ENCODE measurements at places on chromosomes 2 and 18.

DNA sequence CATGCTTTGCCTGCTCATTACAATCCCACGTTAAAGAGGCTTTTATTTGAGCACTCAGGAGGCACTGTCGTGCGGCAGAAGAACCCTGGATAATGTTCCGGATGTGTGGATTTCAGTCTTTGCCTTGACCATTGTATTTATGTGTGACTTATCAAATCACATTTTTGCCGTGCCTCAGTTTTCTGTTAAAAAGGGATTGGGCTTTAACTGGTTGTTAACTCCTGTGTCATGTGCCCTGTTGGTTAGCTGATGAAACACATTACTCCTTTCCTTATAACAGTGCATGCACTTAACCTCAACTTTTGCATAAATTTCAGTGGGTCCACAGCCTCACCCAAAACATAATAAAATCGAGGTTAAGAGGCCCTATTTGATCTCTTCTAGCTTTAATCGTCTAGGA is 52.7 kb downstream of the NAB1 start:
- no peak for DNase-seq

DNA sequence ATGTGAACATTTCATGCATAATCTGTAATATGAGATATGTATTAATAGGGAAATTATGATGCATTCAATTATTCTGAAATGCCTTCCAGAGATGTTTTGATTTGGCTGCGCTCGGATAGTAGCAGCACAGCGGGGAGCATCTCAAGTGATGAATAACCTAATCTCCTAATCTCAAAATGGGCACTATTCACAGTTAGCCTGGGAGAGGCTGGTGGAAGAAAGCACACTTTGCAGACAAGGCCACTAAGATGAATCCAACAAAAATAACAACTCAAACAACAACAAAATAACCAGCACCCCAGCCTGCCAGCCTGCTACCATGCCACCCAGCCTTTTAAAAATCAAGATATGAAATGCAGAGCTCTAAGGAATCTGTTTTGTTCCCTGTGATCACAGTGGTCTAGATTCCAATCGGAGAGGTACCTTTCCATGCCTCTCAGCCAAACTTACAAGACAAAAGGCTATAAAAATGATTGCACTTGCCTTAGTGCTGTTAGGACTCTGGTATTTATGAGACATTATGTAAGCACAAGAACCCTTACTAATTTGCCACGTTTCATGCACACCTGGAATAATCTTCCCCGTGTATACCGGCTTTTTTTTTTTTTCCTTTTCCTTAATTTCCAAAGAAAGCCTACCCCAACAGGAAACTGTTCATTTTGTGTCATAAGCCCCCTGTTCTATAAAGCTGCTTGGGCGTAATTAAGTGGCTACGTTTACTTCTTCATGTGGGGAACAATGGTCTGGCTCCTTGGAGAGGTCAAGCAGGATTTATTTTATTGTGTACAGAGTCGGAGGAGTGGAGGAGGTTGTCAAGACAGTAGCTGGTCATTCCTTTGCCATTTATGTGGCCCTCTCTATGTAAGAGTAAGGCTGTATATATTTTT is 526.9 kb upstream of the FANCL start:
- DNase-seq = peak; percentile 73

DNA sequence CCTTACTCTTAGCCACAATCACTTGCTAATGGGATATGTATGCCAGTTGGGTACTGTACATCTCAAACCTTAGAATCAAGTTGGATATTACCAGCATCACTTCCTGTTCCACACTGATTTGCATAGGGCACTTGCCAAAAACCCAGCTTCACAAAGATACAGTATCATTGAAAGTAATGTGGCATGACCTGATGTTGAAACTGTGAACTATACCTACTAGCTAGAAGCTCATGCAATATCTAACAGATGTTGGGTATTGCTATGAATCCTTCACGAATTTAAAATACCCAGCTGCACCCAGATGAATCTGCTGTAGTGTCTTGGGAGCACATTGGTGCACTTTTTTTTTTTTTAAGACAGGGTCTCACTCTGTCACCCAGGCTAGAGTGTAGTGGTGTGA is 6.5 kb upstream of the STAMBP start:
- DNase-seq = no peak

DNA sequence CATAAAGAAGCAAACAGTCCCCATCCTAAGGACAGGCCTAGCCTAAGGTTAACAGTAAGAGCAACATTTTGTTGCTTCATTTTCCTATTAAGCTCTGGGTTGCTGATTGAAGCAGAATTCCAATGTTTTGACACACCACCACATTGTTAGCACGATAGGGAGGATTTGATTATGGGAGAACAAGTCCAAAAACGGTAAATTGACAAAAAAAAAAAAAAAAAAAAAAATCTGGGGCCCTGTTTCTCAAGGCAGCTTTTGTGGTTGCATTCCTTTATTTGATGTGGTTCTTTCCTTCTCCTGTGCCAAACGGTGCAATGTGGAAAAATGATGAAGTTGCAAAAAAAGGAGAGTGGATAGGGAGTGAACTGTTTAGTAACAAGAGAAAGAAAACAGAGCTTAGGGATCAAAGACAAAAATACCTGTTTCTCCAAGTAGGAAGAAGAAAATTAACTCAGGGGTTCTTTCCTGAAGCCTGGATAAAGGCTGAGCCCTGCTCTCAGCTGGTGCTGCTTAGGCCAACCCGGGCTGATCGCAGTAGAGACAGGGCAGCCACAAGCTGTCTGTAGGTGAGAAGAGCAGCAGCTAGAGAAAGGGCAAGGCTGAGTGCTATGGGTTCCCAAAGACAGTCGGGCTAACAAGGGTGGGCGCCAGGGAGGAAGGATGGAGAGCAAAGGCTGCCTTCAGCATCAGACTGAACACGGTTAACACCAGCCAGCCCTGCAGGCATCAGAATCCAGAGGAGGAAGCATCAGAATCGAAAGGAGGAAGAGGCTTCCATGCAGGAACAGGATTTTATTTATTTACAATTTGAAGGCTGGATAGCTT is 167.8 kb upstream of the FOSL2 start:
- no peak for DNase-seq

DNA sequence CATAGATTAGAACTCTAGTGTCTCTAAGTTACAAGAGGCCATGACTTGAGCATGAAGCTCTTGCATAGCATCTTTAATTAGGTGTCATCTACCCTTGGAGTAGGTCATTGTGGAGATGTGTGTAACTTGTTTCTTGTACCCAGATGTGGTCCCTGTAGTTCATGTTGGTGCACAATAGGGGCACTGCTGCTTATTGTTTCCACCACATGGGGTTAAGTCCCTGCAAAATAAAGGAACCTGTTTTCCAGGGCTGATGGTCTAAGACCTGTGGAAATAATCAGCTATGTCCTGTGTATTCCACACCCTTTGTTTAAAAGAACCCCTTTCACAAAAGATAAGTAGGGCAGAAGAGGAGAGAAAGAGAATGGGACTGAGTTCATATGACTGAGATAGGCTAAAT is 28.6 kb downstream of the ASXL3 start:
- peak; percentile 4 for DNase-seq

DNA sequence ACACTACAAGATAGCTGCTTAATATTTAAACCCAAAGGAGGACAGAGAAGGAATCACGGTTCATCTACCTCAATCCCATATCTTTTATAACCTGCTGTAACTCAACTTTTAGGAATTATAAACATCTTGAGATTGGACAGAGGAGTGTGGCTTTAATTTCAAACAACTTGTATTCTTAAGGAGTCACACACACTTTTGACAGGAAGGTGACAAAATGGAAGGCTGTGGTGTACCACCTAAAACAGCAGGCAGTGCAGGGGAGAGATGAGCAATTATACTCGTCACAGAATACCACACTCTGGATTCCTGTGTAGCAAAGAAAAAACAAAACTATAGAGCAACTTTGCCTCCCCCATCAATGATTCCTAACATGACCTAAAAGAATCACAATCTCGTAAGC is 194.8 kb downstream of the ZEB2 start:
- DNase-seq = no peak

DNA sequence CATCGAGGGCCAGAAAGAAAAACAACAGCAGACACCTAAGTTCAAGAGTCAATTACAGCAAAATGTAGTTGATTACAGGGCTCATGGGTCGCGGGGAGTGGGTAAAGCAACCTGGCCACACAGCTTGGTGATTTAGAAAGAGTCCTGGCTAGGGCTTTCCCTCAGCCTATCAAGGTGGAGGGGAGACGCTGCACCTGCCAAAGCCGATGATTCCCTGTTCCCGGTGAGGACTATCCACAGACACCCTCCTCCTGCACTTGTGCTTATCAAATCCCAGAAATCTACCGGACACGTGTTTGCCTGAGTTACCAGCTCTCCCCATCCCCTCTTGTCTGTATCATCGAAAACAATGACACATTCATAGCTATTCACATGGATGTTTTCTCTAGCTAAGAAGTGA is 7.0 kb upstream of the SOX11 start:
- DNase-seq = no peak
